ENCODE measurements at places on chromosomes 3 and 15. TPM values are rescaled to one million over a fixed set of nuclear protein-coding genes. Genes with fewer than 3 reads are reported as not detected.

AEN gene
- total RNA-seq: 46.3 TPM

ALDH1A2 gene
- total RNA-seq: 1.1 TPM

ACOX2 gene
- 28.6 TPM for total RNA-seq

AQP9 gene
- under 0.01 TPM for total RNA-seq

MB21D2 gene
- total RNA-seq: 6.5 TPM

IGSF11 gene
- under 0.01 TPM for total RNA-seq

GOLGA8S gene
- under 0.01 TPM for total RNA-seq

KCNMB2 gene
- 1.1 TPM for total RNA-seq

TJP1 gene
- 74.3 TPM for total RNA-seq

IQCH gene
- total RNA-seq: 4.7 TPM

Measured in osteoblast (primary cell).